Stimulated activated CD8-positive, alpha-beta memory T cell treated with anti-CD3 and anti-CD28 coated beads, Interleukin-2, amount 100 ng/mL, for 48 hours (primary cell): ENCODE measurements at places on chromosomes 1 and 21.

- no peak for DNase-seq
Measured at GRCh38 chr21:41885341-41886024, 6.3 kb upstream of the PRDM15 start.

GRCh38 chr1:23551849-23552248, 7.5 kb downstream of the ID3 start:
- no peak for DNase-seq

GRCh38 chr1:197178998-197179397, 32.5 kb upstream of the ASPM start:
- DNase-seq, result no peak

GRCh38 chr1:7346070-7346596, 425.0 kb upstream of the VAMP3 start:
- no peak for DNase-seq

- DNase-seq, result no peak
Measured at GRCh38 chr1:62691062-62691844, 3.1 kb upstream of the DOCK7 start.
